Activated gamma-delta T cell treated with Interleukin-2 at 50 U/mL for 16 hours (primary cell): ENCODE measurements at places on chromosomes 6 and 20.

DNA sequence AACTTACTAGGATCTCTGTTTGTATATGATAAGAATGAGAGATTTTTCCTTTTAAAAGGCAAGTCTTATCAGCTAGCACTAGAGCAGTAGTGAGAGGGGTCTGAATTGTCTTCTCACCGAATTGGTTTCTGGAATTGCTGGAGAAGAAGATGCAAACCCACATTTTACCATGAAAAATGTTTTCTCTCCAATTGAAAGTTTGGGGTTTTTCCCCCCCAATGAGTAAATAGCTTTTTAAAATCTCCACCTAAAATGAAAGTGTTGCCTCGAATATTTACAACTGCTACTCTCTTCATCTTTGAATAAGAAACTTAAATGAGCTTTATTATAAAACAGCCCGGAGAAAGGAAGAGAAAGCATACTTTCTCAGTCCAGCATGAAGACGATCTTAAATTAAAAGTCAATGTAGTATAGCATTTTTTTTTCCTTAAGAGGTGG is 1.8 kb downstream of the TCF21 start:
- DNase-seq: no peak

- no peak for DNase-seq
Observed at GRCh38 chr20:2387180-2387577, 6.5 kb downstream of the TGM6 start.

GRCh38 chr20:2292416-2293110 is 3.2 kb upstream of the TGM3 start:
- DNase-seq: no peak

DNA sequence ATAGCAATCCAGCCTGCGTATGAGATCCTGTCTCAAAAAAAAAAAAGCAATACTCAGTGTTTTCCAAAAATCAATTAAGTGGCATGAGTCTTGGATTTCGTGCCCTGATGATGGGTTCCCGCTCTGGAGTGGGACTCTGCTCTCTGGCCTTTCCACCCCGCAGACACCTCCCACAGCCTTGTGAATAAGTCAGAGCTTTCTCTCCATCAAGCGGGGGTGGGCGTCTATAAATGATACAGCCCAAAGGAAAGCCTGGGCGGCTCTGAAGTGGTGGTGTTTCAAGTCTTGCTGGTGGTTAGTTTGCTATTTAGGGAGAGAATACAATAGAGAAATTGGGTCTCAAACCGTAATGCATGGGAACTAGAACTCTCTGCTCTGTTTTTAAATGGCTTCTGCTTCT is 52.5 kb upstream of the TAGAP start:
- DNase-seq: no peak

GRCh38 chr20:62542862-62543261 is 67.1 kb upstream of the GATA5 start:
- no peak for DNase-seq

GRCh38 chr6:10655508-10656055 is 38.8 kb downstream of the C6orf52 start:
- no peak for DNase-seq
